ENCODE measurements at places on chromosomes 12 and 14.

GRCh38 chr14:34362641-34363251 lies 99.3 kb downstream of the SPTSSA start:
- no peak for DNase-seq

DNA sequence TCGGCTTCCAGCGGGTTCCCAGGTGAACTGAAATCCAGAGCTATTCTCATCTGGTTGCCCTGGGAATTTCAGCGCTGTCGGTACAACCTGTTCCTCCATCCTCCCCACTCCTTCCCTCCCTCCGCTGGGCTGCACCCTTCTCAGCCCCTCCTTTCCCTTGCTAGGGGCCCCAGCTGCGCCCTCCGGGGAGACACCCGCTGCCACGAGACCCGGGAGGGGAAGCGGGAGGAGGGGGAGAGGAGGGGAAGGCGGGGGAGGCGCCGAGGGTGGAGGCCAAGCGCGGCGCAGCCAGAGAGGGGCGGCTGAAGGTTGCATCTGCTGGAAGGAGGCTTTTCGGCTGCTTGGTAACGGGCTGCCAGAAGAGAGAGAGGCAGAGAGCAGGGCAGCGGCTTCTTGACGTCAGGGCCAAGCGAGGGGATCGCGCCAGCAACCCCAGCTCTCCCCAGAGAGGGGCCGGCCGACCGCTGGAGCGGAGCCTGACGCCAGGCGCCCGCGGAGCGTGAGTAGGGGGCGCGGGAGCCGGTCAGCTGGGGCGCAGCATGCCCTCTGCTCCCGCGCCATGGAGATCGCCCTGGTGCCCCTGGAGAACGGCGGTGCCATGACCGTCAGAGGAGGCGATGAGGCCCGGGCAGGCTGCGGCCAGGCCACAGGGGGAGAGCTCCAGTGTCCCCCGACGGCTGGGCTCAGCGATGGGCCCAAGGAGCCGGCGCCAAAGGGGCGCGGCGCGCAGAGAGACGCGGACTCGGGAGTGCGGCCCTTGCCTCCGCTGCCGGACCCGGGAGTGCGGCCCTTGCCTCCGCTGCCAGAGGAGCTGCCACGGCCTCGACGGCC lies at the start of gene KCNA5:
KCNA5 (plus strand) TSS at position 291 of the 831 bp plus-strand sequence; CDS start at position 560, 269 bp downstream.
- no peak for DNase-seq

- DNase-seq: no peak
Observed at GRCh38 chr12:108592033-108592909, 5.6 kb downstream of the TMEM119 start.

- no peak for DNase-seq
Observed at GRCh38 chr12:57574795-57575194, 16.2 kb upstream of the PIP4K2C start.

DNA sequence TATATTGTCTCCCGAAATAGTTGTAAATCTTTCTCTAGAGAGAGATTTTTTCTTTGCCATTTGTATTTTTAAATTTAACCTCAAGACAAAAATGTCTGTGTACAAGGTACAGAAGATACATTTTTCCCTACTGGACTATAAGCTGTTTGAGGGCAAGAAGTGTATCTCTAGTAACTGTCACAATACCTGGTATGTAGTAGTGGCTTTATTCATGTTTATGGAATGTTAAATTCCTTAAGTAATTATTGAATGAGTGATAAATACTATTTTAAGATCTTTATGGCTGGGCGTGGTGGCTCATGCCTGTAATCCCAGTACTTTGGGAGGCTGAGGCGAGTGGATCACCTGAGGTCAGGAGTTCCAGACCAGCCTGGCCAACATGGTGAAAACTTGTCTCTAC lies 24.4 kb upstream of the CDK17 start:
- no peak for DNase-seq

DNA sequence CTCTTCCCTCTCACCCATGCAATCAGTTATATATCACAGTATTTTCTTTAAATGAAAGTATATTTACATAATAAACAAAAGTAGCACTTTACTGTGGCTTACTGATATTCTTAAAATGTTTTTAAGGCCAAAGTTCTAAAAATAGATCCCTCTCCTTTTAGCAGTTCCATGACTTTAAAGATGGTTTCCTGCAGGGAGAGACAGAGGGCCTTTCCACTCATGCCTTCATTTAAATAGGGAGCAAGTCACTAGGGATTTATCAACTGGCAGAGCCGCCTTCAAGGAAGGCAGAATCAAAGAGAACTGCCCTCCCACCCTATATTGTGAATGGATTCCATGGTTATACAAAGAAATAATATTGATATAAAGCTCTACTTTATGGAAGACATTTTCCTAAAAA lies 55.5 kb downstream of the DUSP16 start:
- DNase-seq: no peak

DNA sequence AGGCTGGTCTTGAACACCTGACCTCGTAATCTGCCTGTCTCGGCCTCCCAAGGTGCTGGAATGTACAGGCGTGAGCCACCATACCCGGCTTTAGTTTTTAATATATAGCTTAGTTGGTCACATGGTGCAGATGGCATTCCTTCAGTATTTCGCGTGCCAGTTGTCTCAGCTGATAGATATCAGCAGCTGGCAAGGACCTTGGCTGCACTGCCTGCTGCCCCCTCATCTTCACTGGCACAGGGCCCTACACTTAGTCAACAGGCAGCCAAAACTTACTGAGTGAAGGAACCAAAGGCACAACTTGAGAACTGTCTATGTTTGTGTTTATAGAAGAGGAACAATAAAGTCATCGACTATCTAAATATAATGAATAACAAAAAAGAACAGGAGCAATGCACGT lies 31.0 kb downstream of the EID3 start:
- no peak for DNase-seq

GRCh38 chr14:22811722-22812121 lies 3.5 kb downstream of the SLC7A7 start:
- no peak for DNase-seq

DNA sequence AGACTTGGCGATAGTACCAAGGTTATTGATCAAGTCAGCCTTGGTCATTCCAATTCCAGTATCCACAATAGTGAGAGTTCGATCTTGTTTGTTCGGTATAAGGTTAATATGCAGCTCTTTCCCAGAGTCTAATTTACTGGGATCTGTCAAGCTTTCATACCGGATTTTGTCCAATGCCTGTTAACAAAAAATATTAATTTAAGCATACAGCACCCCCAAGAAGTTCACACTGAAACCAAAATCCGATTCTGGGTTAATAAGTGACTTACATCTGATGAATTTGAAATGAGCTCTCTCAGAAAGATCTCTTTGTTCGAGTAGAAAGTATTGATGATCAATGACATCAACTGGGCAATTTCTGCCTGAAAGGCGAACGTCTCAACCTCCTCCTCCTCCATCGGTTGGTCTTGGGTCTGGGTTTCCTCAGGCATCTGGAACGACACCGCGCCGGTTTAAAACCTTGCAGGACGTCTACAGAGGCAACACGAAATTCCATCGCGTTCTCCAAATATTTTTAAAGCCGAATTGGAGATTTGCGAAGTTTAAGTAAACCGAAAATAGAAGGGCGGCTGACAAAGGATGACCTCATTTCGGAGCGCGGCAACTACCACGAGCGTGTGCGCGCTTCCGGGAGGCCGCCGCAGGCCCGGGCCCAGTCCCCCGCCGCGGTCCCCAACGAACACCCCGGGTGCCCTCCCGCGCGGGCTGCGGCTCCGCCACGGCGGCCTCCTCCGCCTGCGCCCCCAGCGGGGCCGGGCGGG lies 716 bp downstream of the HSP90AA1 start:
- no peak for DNase-seq

GRCh38 chr12:51826881-51827280 lies 21.6 kb downstream of the FIGNL2 start:
- no peak for DNase-seq
